Bronchial epithelial cell (primary cell): ENCODE measurements at places on chromosomes 11 and 22.

DNA sequence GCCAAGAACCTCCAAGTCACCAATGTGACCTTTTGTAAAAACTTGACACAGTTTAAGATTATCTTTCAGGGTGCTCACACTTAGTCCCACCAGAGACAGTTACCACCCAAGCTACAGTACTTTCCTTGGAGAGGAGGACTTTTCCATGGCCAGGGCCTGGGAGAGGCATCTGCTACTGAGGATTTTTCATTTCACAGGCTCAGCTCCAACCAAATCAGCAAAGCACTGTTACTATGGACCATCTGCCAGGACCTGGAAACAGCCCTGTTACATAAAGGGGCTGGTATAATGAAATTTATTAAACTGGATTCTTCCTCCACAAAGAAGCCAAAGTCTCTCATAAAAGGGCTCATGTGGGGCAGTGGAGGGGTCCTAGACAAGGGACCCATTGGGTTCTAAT lies 38.6 kb downstream of the SERGEF start:
- DNase-seq = no peak

- no peak for DNase-seq
Measured at GRCh38 chr11:64222651-64223000, 3.4 kb downstream of the TRPT1 start.

GRCh38 chr11:110077831-110078325 lies 15.3 kb upstream of the ZC3H12C start:
- DNase-seq = peak; percentile 90

- DNase-seq = no peak
Measured at GRCh38 chr22:46763051-46763705, 728 bp downstream of the TBC1D22A start.

- no peak for DNase-seq
Measured at GRCh38 chr11:72823105-72823804, 9.0 kb downstream of the ATG16L2 start.

DNA sequence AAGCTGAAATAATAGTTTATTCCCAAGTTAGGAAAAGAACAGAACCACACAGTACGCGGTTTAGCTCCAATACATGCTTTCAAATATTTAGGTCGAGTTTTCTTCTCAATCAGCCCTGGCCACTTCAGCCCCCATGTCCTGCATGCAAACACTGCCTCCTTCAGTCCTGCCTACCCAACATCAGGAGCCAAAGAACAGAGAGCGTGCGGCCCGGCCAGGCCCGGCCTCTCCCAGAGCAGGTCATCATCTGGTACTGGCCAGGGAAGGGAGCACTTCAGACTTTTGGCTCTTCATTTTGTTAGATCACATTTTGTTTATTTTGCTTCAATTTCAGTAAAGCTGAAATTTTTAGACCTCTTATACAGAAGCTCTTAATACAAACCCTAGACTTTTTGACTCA lies 6.7 kb downstream of the BRD1 start:
- DNase-seq = no peak
